ENCODE measurements at places on chromosomes 16 and 17.

DNA sequence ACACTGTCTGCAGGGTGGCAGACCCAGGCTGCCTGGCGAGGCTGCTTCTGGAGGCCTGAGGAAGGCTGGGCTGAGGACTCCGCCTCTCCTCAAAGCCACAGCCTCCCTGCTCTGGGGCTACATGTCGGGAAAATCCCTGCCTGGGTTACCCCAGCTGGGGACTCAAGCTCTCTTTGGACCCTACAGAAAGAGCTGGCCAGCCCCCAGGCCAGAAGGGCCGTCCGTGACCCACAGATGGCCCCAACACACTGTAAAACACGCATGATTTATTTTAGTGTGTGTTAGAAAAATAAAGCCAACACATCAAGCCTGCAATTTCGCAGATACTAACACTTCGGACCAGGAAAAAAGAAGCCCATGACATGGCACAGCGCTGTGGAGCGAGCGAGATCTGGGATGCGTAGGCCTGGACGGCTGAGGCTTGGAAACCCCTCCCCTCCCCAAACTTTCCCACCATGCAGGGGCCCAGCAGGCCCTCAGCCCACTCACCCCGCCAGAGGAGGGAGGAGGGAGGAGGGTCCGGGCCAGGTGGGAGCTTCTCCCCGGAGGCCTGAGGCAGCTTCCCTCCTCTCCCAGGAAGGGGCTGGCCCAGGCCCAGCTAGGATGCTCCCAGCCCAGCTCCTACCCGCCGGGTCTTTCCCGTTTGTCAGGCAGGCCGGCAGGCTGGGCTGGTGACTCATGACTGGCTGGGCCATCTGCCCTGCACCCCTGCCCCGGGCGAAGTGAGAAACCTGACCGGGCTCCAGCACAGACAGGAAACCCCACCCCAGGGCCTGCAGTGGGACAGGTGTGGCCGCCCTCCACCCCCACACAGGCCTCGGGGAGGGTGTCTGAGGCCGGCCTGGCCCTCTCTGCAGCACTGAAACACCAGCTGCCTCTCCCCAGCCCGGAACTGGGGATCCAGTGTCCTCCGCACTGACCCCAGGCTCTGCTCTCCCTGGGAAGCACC is 34.1 kb upstream of the SLC38A10 start:
- peak; percentile 94 for DNase-seq

DNA sequence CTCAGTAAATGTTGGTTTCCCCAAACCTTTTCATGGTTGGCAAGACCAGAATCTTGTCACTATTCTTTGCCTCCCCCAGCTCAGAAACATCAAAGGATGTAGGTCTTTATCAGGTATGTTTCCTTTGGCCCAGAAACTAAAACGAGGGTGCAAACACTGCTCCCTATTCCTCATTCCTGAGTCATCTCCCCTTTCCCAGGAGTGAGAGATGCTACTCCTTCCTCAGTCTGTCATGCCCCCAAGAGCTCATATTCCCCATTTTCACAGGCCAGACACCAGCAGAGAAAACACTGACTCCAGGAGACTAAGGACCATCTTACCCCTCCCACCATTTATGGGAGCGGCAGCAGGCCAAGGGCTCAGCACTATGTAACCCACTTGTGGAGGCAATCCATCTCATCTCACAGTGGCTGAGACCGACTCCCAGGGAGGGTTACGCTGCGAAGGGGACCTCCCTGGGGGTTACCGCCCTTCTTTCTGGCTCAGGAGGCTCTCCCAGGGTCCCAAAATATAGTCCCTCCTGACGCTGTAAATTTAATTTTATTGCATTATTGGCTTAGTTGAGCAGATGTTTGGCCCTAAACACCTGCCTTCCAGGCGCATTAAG is 1.5 kb downstream of the GEMIN4 start:
- DNase-seq, result no peak

- DNase-seq, result no peak
These were observed 2.6 kb downstream of the ABR start for GRCh38 chr17:1177016-1177700.

GRCh38 chr17:79674506-79675412 is 56.0 kb upstream of the ENPP7 start:
- DNase-seq, result no peak

DNA sequence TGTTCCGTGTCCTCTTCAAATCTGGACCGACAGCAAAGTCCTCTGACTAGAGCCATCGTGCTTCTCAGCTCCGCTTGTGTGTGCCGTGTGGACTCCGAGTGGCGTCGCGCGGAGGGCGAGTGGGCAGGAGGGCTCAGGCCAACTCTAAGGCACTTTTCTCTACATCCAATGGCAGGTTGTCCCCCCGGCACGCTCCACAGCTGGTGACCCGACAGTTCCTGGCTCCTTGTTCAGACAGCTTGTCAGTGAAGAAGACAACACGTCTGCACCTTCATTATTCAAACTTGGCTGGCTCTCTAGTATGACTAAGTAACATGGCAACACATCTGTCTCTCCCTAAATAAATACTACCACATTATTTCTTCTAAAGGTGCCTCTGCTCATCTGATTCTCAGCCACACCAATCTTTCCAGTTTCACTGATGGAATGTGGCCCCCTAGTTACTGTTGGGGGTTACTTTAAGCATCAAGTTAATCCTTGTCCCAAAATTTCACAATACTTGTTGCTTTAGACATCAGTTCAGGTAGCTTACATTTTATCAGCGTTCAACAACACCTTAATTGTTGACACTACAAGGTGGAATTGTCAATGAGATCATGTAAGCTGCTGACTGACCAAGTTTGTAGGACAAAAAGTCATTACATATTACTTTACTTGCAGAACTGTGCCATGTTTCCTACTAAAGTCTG is 15.4 kb downstream of the COG1 start:
- no peak for DNase-seq

- no peak for DNase-seq
These were observed 94.2 kb downstream of the HELZ start for GRCh38 chr17:67150826-67151225.

- peak; percentile 86 for DNase-seq
These were observed 99.6 kb downstream of the SPACA3 start for GRCh38 chr17:33091271-33091670.

DNA sequence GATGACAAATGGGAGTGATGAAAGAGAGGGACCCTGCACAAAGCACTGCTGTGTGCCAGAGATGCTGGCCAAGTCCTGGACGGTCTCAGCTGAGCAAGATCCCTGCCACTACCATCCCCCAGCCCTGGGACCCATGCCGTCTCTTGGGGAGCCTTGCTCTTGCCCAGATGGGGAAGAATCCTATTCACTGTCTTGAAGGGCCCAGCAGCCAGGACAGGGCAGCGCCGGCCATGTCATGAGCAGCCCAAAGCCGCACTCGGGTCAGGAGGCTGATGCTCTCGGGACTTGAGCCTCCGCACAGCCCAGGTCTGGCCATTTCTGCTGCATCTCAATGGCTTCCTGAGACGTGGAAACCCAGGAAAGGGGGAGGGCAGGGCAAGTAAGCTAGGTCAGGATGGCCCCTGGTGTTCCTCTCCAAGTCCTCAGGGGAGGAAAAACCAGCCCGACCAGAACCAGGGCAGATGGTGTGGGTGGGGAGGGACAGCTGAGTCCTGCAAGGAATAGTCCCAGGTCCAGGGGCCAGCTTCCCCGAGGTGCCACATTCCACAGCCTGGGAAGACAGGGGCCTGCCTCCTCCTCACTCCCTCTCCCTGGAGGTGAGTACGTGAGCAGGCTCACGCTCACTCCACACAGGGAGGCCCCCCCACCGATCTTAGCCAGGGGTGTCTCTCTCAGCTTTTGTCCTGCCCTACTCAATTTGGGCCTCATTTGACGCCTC is 7.8 kb upstream of the KRT19 start:
- DNase-seq, result no peak
